ENCODE measurements at places on chromosomes 7 and 10.

- DNase-seq = no peak
Observed at GRCh38 chr7:140723006-140723405, 26.5 kb downstream of the NDUFB2 start.

GRCh38 chr10:130378556-130379400 is 242.6 kb downstream of the GLRX3 start:
- DNase-seq = no peak

DNA sequence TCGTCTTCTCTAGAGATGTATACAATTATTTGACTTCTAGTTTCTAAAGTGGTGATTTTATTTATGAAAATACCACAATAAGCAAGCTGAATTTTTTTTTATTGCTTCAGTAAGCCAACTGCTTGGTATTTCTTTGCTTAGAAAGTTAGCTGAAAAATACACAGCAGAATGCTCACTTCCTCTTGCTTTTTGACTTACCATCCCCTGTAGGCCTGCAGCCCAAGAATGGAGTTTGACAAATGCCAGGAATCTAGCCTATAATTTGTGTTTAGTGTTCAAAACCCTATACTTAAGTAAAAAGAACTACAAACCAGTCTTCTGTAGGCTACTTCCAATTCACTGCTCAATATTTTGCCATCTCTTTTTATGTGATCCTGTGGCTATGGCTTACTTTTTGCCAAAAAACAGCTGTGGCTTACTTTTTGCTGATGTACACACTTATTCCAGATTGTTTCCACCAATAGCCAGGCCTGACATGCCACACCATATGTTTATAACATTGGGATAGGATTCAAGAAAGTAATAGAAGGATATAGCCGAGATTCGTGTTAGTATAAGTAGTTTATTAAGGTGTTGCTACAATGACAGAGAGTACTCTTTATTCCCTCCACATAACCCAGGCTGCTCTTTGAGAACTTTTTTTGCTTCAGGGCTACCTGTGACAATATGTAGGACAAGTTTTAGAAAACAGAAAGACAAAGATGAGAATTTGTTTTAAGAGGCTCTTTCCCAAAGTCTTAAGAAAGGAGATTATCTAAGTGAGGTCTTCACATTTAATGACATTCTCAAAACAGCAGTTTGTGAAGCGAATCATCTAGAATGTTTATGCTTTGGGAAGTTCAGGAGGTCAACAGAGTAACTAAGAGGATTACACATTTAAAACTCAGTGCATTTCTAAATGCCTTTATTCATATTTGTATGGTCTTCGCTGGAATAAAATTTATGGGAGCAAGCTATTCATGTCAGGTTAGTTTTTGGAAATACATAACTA is 263.9 kb upstream of the FZD1 start:
- DNase-seq = no peak

DNA sequence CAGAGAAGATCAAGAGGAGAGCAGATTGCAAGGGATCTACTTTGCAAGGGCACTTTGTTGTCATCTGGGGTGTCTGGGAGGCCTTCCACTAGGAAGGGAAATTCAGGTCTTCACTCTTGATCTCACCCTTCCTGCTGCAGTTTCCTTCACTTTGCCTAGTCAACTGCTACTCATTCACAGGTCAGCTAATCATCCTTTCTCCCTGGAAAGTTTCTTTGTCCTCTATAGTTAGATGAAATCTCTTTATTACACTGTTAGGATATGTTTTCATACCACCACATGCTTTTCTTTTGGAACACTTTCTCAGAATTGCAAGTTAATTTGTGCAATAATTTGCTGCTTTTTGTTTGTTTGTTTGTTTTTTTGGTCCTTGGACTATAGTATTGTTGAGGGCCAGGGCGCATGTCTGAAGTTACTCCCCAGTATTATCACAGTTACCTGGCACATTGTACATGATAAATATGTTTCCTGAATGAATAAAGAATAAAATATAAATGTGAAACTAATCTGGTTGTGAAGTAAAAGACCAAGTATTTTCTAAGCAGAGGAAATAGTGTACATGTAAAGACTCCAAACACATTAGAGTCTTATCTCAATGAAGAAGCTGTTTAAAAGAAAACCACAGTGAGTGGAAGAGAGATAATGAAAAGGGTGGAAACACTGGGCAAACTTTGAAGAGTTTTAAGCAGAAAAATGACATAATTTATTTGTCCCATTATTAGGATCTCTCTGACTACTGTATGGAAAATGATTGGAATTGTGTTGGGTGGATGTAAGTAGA is 139.9 kb upstream of the DGKB start:
- no peak for DNase-seq

GRCh38 chr10:51074238-51075028 is at the start of gene PRKG1:
TSS of gene PRKG1 (plus strand) at chr10:51074487.
- DNase-seq = peak; percentile 68

DNA sequence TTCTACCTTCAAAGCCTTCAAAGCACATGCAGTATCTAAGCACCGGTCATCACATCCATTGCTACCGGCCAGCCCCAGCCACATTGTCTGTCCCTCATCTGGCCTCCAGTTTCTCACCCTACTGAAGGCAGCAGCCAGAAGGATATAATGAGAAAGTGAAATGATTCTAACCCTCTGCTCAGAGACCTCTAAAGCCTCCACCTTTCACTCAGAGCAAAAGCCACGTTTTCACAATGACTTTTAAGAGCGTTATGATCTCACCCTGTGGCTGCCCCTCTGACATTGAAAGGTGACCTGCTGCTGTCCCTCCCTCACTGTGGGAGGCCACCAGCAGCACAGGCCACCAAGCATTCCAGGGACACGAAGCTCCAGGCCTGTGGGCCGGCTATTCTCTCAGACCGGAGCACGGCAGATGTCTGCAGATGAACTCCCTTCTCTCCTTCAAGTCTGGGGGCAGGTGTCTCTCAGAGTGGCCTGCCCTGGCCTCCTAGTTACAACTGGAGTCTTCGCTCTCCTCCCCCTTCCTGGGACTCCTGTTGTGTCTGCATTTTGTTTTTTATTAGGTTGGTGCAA is 94.9 kb upstream of the EEPD1 start:
- DNase-seq = no peak

- no peak for DNase-seq
Observed at GRCh38 chr7:117185124-117185523, 137.7 kb downstream of the WNT2 start.

- DNase-seq = no peak
Observed at GRCh38 chr7:28748933-28749584, 209.1 kb downstream of the TRIL start.

DNA sequence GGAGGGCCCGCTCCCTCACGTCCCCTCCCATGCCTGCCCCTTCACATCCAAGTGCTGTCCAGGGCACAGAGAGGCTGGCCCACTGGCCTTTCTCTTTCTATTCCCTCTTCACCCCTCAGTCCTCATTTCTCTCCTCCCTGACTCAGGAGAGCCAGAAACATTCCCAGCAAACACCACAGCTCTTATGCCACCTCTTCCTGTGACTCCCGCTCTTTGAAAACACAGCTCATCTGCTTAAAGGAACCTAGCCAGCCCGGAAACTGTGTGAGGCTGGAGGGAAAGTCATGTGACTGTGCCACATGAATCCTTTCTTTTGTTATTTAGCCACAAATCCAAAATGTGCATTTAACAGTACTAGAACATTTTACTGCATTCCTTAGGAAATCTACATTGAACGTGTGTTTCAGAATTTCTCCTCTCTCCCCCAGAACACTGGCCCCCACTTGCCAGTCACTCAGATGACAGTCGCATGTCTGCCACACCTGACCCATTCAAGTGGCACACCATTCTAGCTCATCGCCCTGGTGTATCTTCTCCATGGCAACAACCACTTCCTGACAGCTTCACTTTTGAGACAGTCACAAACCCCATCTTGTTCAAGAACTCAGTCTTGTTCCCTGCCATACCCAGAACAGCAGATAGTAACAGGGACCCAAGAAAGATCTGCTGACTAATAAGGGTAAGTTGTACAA is 42.8 kb downstream of the GRB10 start:
- DNase-seq = no peak

DNA sequence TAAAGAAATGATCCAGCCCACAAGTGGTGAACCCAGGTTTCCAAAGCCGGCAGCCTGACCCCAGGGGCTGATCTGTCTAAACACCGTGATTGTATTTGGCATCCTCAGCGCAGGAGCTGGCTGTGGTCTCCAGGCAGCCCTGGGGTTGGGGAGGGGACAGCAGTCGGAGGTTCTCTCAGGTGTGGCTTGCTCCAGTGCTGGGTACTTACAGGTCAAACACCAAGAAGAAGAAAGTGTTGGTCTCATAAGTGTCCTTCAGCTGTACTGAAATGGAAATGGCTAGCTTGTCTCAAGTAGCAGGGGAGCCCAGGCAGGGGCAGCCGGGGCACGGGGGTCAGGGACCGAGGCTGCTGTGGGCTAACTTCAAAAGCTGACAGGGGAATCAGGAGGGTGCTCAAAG is 6.0 kb downstream of the PHKG1 start:
- peak; percentile 15 for DNase-seq

- no peak for DNase-seq
Observed at GRCh38 chr7:118312966-118313365, 88.5 kb downstream of the ANKRD7 start.

- no peak for DNase-seq
Observed at GRCh38 chr10:79492256-79492655, 20.1 kb upstream of the EIF5AL1 start.

DNA sequence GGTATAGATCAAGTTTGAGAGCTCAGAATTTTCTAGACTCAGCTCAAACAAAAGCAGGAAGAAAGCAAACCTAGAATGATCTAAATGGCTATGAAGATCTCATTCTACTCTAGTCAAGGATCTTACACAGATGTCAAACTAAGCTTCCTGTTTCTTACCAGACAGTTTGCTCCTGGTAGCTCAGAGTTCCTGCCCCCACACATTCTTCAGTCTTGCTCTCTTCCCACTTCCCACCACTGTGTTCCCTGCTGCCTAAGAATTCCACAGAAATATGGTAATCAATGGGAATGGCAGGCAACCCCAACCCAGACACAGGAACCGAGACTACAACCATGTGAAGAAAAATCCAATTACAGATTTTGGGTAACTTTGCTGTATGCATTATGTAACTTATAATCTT is 133.4 kb upstream of the PTN start:
- no peak for DNase-seq

DNA sequence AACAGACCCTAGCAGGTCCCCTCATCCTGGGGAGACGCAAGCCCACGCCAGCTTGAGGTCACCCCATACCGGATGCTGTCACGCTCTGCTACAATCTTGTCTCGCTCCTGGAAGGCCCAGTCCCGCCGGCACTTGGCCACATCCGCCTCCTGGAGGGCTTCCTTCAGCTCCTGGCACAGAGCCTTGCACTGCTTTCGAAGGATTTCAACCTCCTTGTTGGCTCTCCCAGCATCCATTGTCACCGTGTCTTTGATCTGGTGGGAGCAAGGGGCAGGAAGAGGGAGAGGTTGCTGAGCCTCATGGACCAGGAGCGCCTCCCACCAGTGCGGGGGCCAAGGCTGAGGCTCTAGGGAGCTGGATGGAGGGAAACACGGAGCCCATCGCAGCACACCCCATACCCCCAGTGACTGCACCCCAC is 90.9 kb downstream of the DLG5 start:
- no peak for DNase-seq

- no peak for DNase-seq
Observed at GRCh38 chr10:125707541-125708468, 11.7 kb upstream of the EDRF1 start.

- no peak for DNase-seq
Observed at GRCh38 chr7:25732766-25733217, 419.2 kb upstream of the NFE2L3 start.

- no peak for DNase-seq
Observed at GRCh38 chr7:144775749-144776148, 60.1 kb downstream of the TPK1 start.

DNA sequence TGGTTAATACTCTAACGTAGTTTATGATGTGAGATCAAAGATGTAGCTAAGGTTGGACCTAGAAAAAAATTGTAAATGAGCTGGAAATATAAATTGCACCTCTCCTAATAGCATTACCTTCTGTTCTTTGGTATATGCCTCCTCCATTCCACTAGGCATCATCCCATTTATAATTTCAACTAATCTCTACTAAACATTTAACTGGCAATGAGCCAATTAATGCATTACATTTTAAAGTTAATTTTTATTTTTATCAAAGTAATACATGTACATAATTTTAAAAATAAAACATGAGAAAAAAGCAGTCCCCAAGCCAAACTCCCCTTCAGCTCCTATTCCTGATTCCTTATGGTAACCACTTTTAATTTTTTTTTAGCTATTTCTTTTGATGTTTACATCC is 35.1 kb upstream of the SKAP2 start:
- DNase-seq = no peak

GRCh38 chr7:99132595-99133321 is 11.2 kb downstream of the SMURF1 start:
- DNase-seq = no peak

DNA sequence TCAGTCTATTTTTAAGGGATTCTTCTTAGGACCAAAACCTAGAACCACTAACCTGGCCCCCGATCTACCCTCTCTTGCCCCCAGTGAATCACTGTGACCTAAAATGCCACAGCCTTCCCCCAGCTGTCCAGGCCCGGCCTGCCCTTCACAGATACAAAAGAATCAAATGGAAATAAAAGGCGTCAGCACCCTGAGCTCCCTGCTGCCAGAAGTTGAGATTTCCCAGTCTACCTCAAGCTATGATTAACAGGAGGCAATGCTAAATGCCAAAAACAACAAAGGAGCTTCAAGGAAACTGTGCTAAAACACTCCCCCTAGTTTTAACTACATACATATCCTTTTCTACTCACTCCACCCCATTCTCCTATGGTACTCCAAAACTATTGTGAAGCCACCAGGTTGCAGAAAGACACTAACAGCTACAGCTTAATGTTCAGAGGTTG is 67.8 kb downstream of the GSAP start:
- DNase-seq = no peak

GRCh38 chr7:81195033-81195432 is 276.2 kb upstream of the SEMA3C start:
- no peak for DNase-seq

GRCh38 chr10:110980807-110981206 is 61.4 kb downstream of the SHOC2 start:
- DNase-seq = no peak

DNA sequence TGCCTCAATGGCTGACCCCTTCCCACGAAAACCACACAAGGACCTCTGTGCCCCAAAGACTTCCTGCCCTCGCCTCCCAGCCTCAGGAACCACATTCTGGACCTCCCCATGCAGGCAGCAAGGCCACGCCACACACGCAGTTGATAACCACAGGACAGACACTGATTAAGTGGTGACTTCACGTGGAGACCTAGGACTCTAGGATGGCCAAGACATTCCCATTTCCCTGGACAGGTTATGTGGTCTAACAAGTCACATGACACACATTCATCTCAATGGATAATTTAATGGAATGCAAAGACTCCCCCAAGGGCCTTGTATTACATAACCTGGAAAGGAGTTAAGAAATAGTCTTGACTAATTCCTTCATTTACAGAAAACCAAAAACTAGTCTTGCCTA is 110.2 kb downstream of the LARP4B start:
- DNase-seq = no peak

GRCh38 chr7:41374150-41374848 is 328.6 kb downstream of the INHBA start:
- no peak for DNase-seq

- no peak for DNase-seq
Observed at GRCh38 chr10:97549587-97550322, 22.8 kb upstream of the ANKRD2 start.

GRCh38 chr7:8114175-8114574 is 145.6 kb downstream of the GLCCI1 start:
- DNase-seq = no peak

Data from right lobe of liver (tissue), 6 donors.